ENCODE measurements at places on chromosomes 4 and X.
A peak's percentile ranks its signal among the peaks of the same experiment; 100 is the strongest.

DNA sequence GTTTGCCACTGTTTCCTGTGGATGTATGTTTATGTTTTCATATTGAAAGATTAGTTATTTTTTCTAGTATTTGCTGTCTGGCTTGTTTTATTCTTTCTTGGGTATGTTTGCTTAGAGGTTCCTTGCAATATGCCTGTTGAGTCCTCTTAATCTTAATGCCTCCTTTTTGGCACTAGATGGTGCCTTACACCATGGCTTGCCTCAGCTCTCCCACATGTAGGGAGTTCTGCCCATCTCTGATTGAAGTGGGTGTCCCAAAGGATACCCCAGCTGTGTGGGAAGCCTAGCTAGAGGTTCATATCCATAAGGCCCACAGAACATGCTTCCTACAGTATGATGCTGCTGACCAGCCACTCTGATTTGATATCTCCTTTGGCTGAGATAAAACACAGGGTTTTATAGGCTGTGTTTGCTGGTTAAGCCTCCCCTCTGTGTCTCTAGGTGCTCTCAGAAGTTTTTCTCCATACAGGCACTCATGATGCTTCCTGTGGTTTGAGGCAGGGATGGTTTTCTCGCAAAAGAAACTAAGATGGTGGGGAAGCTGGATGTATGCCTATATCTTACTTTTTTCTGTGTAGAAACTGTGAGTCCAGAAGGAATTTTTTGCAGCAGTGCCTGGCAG, 162.4 kb downstream of the ASB9 start:
- no peak overlapping the region for H3K4me3 ChIP-seq
- H3K27ac ChIP-seq = no peak overlapping the region
- peak; percentile 2 for DNase-seq
- no peaks in the 10 kb centered on the region for H3K27me3 ChIP-seq

DNA sequence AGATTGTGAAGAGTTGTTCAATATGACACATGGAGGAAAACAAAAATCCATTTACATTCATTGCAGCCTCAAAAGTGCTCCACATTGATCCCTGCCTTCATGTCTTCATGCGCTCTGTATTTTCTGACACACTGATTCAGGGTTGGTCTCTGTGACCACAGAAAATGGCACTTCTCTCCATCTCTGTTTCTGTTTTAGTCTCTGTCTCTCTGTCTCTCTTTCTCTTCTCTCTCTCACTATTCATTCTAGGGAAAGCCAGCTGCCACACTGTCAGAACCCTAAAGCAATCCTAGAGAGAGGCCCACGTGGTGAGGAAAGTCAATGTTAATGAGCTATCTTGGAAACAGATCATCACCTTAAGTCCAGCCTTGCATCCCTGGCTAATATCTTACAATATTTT, 2238.4 kb downstream of the PCDH7 start:
- H3K27me3 ChIP-seq = no peaks in the 10 kb centered on the region
- DNase-seq = no peak
- no peak overlapping the region for H3K4me3 ChIP-seq

GRCh38 chr4:76952071-76952470, 2.5 kb downstream of the SEPTIN11 start:
- H3K4me1 ChIP-seq = peaks cover 8% of the 10 kb centered on the region
- peaks cover 36% of the 10 kb centered on the region for H3K36me3 ChIP-seq
- H3K27me3 ChIP-seq = no peaks in the 10 kb centered on the region
- H3K27ac ChIP-seq = no peak overlapping the region
- no peak overlapping the region for H3K4me3 ChIP-seq
- no peak for DNase-seq

- no peak for DNase-seq
- no peak overlapping the region for H3K4me3 ChIP-seq
- H3K27ac ChIP-seq = no peak overlapping the region
- H3K27me3 ChIP-seq = no peaks in the 10 kb centered on the region
- no peaks in the 10 kb centered on the region for H3K36me3 ChIP-seq
These were observed 12.5 kb upstream of the CXCL13 start for GRCh38 chr4:77593101-77593500.

DNA sequence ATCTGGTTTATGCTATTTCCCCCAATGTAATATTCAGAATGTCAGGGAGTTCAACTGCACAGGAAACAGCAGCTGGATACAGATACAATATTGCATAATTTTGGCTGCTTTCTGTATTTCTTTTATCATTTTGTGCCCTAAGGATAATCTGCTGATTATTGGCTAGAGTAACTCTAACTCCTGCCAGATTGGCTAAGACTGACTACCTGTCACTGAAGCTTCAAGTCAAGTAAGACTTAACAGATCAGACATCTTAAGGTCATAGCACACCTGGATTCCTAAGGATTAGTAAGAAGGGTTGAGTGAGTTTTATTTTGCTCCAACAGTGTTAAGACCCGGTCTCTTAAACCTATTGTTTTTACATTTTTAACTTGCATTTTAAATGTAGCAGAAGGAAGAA, 136.8 kb downstream of the KLF8 start:
- H3K4me1 ChIP-seq = no peaks in the 10 kb centered on the region
- no peaks in the 10 kb centered on the region for H3K27me3 ChIP-seq
- no peaks in the 10 kb centered on the region for H3K36me3 ChIP-seq
- no peak for DNase-seq
- no peak overlapping the region for H3K4me3 ChIP-seq
- no peak overlapping the region for H3K27ac ChIP-seq

GRCh38 chr4:176499518-176499917, 179.8 kb downstream of the SPCS3 start:
- peak overlapping the region; percentile 29 for H3K27ac ChIP-seq
- no peak overlapping the region for H3K4me3 ChIP-seq
- DNase-seq = no peak
- H3K27me3 ChIP-seq = no peaks in the 10 kb centered on the region
- H3K36me3 ChIP-seq = no peaks in the 10 kb centered on the region

- H3K27ac ChIP-seq = no peak overlapping the region
- H3K27me3 ChIP-seq = no peaks in the 10 kb centered on the region
- H3K4me3 ChIP-seq = no peak overlapping the region
- H3K36me3 ChIP-seq = no peaks in the 10 kb centered on the region
- DNase-seq = no peak
These were observed 172.2 kb upstream of the TECRL start for GRCh38 chr4:64581422-64581821.

DNA sequence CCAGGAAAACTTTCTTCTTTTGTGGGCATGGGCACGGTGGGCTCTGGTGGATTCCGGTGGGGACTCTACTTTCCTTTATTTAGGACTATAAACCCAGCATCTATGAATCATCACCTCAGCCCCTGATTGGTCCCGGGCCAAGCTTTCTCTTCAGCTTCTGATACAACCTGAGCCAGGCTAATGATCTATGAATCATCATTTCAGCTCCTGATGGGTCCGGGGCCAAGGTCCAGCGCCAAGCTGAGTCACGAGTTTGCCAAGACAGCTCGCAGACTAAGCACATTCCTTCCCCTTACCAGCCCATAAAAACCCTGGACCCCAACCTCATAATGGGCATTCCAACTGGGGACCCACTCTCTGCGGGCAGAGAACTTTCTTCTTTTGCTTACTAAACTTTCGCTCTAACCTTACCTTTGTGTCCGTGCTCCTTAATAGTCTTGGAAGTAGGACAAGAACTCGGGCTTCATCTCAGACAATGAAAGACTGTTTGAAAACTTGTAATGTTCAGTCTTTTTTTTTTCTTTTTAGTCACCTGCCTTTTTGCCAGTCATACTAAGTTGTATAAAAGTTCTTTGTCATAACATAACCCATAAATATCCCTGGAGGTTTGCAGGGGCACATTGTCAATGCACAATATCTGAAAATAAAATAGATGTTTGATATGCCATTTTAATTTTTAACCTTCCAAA, 904.9 kb upstream of the EPHA5 start:
- H3K36me3 ChIP-seq = no peaks in the 10 kb centered on the region
- peaks cover 16% of the 10 kb centered on the region for H3K4me1 ChIP-seq
- peak; percentile 78 for DNase-seq
- peak overlapping the region; percentile 76 for H3K27ac ChIP-seq

DNA sequence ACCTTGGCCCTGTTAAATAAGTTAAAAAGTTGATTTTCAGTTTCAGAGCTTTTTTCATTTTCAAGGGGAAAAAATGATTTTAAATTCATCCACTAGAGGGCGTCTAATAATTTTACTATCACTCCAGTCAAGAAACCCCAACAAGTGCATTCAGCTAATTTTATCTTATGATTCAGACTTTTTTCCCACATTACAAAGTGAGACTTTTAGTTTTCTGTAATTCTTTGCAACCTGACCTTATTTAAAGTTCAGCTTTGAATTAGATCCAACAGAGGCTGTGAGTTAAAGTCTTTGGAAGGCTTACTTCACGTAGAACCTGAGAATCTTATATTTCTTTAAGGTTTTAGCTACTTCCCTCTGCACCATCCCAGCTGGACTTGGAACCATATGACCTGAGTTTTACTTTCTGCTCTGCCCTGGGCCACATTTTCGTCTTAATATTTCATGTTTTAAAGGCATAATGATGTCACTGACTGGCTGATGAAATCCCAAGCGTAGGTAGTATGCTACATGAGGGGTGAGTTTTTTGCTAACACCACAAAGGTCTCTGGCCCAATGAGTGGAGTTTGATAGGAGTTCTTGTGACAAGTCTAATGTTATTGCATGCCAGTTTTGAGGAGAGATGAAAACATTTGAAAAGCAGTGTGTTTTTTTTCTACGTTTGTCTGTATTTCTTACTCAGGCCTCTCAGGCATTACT, 7.2 kb downstream of the GNRHR start:
- H3K4me1 ChIP-seq = no peaks in the 10 kb centered on the region

- DNase-seq = peak; percentile 21
- no peak overlapping the region for H3K4me3 ChIP-seq
- no peaks in the 10 kb centered on the region for H3K36me3 ChIP-seq
- H3K27ac ChIP-seq = no peak overlapping the region
These were observed 38.2 kb downstream of the HPGDS start for GRCh38 chr4:94304365-94304971.

- H3K27ac ChIP-seq = no peak overlapping the region
- no peak overlapping the region for H3K4me3 ChIP-seq
- no peaks in the 10 kb centered on the region for H3K4me1 ChIP-seq
- H3K27me3 ChIP-seq = no peaks in the 10 kb centered on the region
- no peak for DNase-seq
These were observed 199.7 kb downstream of the CRLF2 start for GRCh38 chrX:1012678-1013300.

DNA sequence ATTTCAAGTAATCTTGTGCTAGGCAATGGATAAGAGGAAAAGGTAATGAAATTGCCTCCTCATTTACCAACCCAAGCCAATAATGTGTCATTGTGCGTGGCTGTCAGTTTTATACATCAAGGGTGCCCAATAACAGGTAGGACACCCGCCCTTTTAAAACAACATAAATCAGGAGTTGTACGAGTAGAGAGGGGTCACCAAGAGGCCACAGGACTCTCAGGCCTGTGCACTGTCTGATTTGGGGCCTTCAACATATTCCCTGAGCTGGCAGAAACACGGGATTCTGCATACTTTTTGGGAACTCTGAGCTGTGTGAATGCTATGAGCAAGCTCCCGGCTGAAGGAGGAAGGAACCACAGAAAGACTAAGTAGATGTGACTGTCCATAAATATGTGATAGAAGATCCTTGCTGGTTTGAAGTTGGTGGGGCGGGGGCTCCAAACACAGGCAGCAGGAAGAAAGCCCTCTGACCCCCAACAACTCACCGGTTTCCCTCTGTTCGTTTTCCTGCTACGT, 82.7 kb upstream of the MAML3 start:
- H3K36me3 ChIP-seq = no peaks in the 10 kb centered on the region
- H3K27me3 ChIP-seq = no peaks in the 10 kb centered on the region
- H3K4me1 ChIP-seq = peaks cover 13% of the 10 kb centered on the region
- no peak overlapping the region for H3K4me3 ChIP-seq

- H3K4me1 ChIP-seq = no peaks in the 10 kb centered on the region
- H3K4me3 ChIP-seq = no peak overlapping the region
- no peak overlapping the region for H3K27ac ChIP-seq
- H3K27me3 ChIP-seq = no peaks in the 10 kb centered on the region
- H3K36me3 ChIP-seq = no peaks in the 10 kb centered on the region
- DNase-seq = no peak
These were observed 194.0 kb upstream of the NUDT6 start for GRCh38 chr4:123116412-123116811.

DNA sequence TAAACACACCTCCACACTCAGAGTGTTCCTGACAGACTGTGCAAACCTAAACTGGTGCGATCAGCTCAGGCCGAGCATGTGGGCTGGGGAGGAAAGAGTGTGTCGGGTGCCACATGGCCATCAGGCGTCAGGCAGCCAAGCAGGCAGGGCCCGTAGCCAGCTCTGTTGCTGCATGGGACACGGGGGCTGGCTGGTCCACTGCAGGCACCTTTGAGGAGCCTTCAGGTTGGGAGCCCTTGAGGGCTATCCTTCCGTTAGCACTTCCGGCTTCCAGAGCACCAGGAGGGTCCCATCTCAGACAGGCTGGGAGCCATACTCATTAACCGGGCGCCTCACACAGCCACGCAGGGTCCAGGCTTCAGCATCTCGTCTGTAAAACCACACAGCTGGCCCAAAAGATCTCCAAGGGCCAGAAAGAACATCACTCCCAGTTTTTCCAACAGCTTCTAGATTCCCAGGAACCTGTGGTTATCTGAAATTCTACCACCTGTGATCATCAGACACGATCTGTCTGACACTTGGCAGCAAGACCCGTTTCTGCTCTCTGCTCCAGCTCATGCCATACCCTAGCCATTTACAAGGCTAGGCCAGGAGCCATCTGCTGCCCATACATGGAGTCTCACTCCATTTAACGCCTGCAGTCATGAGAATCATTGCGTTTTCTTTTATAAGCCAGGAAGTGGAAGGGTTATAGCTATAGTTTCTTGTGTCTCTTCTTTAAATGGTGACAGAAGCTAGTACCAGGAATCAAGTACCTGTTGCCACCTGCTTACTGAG, 87.5 kb downstream of the NSUN7 start:
- no peak overlapping the region for H3K27ac ChIP-seq
- no peaks in the 10 kb centered on the region for H3K4me1 ChIP-seq
- H3K27me3 ChIP-seq = no peaks in the 10 kb centered on the region
- H3K4me3 ChIP-seq = no peak overlapping the region

DNA sequence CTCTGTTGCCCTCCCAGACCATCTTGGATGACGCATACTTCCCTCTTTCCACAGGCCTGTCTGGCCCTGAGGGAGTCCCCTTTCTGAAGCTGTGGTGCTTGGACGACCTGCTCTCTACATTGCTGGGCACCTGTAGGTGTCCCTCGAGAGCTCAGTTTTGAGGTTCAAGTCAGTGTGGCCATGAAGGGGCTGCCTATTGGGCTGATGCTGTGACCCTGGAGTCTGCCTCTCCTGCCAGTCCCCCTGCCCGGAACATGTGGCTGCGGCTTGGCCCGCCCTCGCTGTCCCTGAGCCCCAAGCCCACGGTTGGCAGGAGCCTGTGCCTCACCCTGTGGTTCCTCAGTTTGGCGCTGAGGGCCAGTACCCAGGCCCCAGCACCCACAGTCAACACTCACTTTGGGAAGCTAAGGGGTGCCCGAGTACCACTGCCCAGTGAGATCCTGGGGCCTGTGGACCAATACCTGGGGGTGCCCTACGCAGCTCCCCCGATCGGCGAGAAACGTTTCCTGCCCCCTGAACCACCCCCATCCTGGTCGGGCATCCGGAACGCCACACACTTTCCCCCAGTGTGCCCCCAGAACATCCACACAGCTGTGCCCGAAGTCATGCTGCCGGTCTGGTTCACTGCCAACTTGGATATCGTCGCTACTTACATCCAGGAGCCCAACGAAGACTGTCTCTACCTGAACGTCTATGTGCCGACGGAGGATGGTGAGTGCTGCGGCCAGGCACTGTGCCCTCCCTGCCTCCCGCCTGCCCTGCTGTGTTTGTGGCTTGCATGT, 3.0 kb downstream of the NLGN3 start:
- peaks cover 16% of the 10 kb centered on the region for H3K27me3 ChIP-seq
- no peak for DNase-seq
- no peaks in the 10 kb centered on the region for H3K4me1 ChIP-seq
- H3K36me3 ChIP-seq = peaks cover 11% of the 10 kb centered on the region

Data from Calu3 (cell line).